ENCODE measurements at places on chromosomes 2 and 18.
A peak's percentile ranks its signal among the peaks of the same experiment; 100 is the strongest.

DNA sequence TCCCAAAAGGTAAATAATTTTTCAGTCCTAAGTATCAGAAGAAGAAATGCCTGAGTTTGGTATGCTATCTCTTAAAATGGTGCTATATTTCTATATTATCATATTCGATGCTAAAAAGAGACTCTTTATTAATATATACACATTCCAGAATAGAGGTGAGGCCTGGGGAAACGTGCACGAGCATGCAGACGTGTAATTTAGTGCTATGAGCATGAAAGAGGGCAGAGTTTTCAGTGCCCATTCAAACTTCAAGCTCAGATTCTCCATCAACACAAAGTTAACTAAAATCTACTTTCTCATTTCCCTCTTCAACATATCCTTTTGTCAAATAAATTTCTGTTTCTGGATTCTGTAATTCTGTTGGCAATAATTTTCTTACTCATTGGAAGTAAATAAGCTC, 5.7 kb upstream of the COBLL1 start:
- no peak for DNase-seq

- no peak for DNase-seq
These were observed 271.0 kb downstream of the NEDD4L start for GRCh38 chr18:58315041-58315440.

DNA sequence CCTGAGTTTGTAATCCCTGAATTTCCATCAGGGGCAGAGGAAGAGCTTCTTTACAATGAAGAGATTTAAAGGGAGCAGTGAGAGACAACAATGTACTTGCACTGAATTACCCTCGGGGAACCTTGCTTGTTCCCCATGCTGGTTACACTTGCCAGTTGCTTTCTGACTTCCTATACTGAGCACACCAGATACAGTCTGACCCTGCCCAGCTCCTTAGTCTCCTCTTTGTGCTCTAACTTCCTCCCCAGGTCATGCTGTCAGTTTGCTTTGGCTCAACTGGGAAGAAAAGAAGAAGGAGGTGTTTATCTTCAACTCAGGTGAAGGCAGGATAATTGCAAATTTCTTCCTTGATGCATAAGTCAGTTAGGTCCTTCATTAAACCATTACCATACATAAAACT, 658.4 kb downstream of the NYAP2 start:
- DNase-seq, result peak; percentile 44

DNA sequence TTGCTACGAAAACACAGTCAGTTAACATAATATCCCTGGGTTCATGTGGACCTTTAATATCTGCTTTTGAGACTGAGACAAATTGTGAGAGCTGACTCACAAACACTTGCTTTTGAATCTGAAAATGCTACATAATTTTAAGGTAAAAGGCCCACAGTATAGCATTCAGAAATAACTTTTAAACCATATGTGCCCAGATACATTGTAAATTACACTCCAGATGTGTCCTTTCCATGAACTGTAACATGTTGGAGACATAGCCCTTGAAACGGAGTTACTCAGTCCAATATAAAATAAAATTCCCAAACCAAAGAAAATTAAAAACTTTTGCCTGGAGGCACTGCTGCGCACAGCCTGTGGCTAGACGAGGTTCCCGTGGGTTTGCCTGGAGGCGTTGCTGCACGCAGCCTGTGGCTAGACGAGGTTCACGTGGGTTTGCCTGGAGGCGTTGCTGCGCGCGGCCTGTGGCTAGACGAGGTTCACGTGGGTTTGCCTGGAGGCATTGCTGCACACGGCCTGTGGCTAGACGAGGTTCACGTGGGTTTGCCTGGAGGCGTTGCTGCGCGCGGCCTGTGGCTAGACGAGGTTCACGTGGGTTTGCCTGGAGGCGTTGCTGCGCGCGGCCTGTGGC, 131.9 kb upstream of the ALKAL2 start:
- no peak for DNase-seq

- peak; percentile 58 for DNase-seq
These were observed 10.3 kb downstream of the KHK start for GRCh38 chr2:27096748-27097297.

DNA sequence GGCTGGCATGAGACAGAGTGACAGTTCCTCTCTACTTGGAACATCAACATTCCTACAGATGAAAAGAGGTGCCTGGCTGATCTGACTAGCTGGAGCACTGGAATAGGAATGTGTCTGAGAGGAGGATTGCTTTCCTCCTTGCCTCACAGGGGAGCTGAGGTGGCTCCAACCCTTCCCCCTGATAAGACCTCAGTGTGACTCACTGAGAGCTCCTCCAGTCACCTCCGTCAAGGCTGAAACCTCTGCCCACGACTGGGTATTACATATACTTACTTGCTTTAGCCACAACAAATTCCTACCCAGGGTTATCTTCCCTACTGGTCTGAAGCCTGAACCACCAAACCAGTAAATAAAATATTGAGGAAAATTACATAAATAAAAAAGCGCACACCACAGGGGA, 342.7 kb upstream of the REG3G start:
- DNase-seq, result no peak

GRCh38 chr2:66862885-66863650, 428.1 kb downstream of the MEIS1 start:
- DNase-seq, result no peak

DNA sequence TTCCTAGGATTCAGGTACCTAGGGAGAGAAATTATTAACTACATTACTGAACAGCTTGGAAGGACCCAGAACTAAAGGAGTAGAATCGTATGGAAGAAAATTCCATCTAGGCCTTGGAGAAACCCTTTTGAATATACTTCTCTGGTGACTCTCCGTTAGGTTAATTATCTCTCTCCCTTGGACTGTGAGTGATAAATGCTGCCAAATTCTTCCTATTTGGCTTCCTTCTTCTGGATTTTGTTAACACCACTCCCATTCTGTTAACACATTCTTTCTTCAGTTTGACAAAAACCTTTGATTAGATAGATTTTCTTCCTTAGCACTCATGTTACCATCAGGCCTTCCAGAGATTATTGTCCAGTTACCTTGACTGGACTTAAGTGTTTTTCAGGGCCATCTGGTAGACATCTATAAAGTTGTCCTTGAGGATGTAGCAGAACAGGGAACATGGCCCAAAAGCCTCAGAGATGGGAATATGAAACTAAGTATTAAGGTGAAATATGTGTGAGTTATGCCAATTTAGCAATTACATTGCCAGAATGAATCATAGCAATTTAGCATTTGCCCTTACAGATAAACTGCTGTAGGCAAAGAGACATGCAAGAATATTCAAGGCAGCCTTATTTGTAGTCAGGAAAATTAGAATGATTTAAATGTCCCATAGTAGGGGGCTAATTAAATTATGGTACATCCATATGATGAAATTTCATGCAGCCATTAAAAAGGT, 6.7 kb downstream of the CYP27A1 start:
- DNase-seq, result no peak

GRCh38 chr2:43223521-43224001, 2.8 kb downstream of the ZFP36L2 start:
- no peak for DNase-seq

DNA sequence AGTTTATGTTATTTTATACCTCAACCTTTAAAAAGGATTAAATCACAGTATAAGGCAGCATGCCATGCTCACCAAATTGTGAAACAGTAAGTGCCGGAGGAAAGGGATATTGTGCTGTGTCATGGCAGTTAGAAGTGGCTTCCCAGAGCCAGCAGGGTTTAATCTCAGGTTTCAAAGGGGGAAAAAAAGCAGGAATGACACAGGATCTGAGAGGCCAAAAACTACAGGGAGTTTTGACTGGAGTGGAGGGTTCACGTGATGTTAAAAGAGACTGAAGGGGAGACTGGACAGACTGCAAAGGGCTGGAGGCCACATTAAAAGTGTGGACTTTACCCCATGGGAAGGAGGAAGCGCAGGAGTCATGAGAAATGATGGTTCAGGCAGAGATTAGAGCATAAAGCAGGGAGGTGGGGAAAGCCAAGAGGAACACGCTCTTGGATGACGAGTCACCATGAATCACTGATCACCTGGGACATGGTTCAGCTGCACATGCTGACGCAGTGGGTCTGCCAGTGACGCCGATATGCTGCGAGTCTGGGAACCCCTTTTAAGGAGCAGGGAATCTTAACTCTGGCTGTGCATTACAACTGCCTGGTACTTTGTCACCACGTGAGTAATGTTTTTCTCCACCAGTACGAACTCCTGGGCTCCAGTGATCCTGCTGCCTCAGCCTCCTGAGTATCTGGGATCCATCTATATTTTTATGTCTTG, 6.1 kb downstream of the CHMP1B start:
- peak; percentile 78 for DNase-seq

- no peak for DNase-seq
These were observed 5.4 kb downstream of the CCDC141 start for GRCh38 chr2:179044500-179044899.

DNA sequence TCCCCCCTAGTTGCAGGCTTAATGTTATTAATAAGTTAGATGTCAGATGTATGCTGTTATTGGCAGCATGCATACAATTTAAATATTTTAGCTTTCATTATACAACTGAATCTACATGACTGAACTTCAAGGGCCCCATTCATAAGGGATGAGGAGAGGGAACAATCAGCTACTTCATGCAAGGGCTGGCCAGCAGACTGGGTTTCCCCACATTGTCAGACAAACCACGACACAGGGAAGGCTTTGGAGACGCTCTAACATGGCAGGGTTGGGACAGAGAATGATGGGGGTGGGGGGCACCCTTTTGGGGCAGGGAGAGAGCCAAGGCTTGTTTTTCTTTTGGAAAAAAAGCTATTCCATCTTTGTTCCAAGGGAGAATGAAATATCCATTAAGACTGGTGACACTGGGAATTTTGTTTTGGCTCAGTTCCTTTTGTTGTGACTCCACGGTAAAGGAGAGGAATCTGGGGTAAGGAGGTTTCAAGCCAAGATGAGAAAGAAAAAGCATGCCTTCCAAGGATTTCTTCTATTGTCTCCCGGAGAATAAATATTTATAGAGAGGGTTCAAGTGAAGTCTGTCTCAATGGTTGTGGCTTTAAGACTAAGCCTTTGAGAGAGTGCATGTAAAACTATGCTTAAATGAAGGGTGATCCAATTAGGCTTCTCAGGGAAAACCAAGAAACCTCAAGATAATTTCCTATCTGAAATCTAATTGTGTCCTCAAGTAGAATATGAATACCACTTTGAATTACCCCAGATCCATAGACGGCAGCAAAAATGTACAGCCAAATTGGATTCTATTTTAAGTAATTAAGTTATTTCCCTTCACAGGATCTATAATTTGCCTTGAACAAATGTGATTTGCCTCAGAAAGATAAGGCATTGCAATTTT, 5.4 kb downstream of the CXCR4 start:
- peak; percentile 49 for DNase-seq

GRCh38 chr18:11392292-11392691, 217.1 kb upstream of the SLC35G4 start:
- DNase-seq, result no peak

DNA sequence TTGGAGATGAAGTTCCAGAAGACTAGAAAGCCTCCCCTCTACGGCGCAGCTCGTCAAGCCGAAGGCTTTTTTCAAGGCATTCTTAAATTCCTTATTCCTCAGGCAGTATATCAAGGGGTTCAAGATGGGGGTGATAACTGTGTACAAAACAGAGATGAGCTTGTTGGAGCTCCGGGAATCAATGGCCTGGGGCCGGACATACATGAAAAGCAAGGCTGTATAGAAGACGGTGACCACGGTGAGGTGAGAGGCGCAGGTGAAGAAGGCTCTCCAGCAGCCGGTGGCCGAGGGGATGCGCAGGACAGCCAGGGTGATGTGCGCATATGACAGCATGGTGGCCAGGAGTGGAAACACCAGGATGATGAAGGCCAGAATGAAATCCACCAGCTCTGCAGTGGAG, 8.2 kb downstream of the OR6B3 start:
- DNase-seq, result no peak

GRCh38 chr18:45336448-45336847, 278.8 kb upstream of the SLC14A2 start:
- no peak for DNase-seq

DNA sequence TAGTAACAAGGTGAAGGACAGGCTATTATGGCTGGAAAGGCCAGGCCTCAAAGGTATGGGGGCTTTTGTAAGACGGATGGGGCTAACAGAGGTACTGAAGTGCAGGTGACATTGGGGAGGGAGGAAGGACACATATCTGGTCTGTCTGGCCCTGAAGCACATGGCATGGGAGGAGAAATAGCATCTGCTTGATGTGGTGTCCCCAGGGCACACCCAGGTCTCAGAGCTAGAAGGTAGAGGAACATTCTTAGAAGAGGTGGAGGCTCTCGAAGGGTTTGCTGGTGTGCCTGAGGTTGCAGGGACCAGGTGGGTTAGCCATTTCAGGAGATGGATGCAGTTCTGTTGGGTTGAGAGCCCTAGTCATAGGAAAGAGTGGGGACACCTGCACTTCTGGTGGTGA, 9.5 kb downstream of the RALB start:
- no peak for DNase-seq

DNA sequence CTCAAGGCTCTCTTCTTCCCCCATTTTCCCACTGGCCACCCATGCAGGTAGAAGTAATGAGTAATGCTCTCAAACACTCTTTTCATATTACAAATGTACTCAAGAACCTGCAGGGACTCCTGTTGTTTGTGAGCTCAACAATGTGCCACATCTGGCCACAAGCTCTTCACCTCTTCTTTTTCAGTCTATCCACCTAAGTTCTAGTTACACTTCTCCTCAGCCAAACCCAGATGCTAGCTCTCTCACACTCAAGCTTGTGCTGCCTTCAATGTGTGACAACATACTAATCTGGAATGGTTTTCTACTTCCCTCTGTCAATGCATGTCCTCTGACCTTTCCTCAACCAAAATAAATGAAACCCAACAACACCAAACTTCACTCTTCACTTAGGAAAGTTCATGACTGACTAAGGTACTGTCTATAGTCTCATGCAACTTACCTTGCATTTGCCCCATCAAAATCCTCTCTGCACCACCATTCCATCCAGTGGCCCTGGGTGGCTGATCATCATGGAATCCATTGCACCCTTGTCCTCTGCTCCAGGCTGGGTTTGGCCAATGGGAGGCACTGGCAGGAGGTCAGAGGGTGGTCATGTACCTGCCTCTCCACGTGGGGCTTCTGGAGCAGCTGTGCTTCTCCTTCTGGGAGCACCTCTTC, 5.3 kb upstream of the IL18R1 start:
- DNase-seq, result no peak

DNA sequence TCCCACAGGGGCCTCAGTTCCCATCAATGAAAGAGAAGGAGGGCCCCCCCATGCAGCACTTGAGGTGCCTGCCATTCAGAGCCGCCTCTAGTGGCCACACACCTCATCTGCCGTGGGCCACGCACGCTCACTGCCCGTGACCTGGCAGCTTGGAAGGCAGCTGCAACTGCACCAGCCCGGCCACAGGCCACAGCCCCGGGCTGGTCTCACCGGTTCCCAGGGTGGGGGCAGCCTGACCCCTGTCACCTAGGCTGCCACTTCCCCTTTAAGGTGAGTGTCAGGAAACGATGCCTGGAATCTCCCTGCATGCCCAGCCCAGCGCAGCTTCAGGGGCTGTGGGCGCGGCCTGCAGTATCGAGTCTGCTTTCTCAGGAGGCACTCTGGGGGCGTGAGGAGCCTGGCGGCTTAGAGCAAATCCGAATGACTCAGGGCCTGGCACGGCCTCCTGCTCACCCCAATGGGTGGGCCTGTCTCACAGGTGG, 2.6 kb downstream of the MAB21L4 start:
- DNase-seq, result no peak
